ENCODE measurements at places on chromosomes 4 and X.

DNA sequence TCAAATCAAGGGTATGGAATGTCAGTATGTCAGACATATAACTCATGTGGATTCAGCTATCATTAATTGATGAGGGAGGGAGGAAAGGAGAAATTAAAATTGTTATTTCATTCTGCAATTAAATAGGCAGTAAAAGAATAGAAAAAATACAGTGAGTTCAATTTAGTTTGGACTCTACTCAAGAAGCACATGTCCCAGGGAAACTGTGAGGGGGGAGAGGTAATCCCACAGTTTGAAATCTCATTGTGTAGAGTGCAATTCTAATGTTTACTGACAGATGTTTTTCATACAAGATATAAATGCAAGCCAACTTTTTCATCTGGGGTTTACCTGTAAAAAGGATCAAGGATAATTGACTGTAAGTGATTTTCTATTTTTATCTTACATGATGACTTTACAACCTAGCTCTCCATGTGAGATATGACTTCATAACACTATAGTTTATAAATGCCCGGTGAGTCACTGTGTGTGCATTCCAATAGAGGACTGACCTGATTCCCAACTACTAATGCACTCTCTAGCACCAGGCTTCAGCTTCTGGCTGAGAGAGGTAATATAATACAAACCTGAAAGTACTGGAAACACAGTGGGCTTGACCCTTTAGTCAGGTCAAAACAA, 35.2 kb upstream of the SCD5 start:
- peaks cover 33% of the 10 kb centered on the region for H3K36me3 ChIP-seq
- H3K27ac ChIP-seq = peak overlapping the region; percentile 14
- no peak overlapping the region for H3K4me3 ChIP-seq
- no peaks in the 10 kb centered on the region for H3K27me3 ChIP-seq
- no peak for DNase-seq

DNA sequence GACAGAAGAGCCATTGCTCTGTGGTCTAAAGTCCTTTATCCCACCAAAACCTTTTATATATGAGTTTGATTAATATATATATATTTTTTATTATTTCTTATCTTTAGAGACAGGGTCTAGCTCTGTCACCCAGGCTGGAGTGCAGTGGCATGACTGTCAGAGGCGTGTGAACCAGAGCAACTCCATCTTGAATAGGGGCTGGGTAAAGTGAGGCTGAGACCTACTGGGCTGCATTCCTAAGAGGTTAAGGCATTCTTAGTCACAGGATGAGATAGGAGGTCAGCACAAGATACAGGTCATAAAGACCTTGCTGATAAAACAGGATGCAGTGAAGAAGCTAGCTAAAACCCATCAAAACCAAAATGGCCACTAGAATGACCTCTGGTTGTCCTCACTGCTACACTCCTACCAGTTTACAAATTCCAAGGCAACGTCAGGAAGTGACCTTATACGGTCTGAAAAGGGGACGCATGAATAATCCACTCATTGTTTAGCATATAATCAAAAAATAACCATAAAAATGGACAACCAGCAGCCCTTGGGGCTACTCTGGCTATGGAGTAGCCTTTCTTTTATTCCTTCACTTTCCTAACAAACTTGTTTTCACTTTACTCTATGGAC, 10.5 kb downstream of the TBCK start:
- H3K27ac ChIP-seq = no peak overlapping the region
- peaks cover 30% of the 10 kb centered on the region for H3K36me3 ChIP-seq
- no peak for DNase-seq
- H3K4me1 ChIP-seq = peaks cover 7% of the 10 kb centered on the region
- H3K4me3 ChIP-seq = no peak overlapping the region
- H3K27me3 ChIP-seq = no peaks in the 10 kb centered on the region

DNA sequence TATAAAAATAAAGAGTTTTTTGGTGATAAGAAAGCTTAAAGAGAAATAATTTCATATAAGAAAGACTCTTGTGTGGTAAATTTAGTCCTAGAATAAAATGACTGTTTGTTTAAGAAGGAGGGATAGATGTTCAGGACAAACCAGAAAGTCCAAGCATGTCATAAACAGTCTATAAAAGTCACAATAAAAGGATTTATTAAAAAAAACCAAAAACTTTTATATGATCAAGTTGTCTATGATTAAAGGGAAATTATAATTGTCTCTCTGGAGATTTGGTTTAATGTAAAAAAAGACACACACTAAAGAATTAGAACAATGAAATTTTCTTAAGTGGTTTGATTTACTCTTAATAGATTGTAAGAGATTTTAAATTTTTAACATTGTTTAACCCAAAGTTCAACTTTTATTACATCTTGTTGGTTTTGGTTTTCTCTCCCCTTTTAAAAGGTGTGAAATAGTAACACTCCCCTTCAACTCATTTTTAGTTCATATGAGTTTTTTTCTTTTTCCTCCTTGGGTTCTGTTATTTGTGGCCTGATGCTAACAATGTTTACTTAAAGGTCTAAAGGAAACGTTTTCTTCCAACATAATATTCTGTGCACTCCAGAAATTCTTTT, 89.7 kb downstream of the PDHA2 start:
- no peaks in the 10 kb centered on the region for H3K27me3 ChIP-seq
- H3K4me1 ChIP-seq = no peaks in the 10 kb centered on the region
- DNase-seq = no peak
- no peak overlapping the region for H3K4me3 ChIP-seq
- no peak overlapping the region for H3K27ac ChIP-seq

GRCh38 chr4:68995292-68995691, 43.7 kb upstream of the UGT2A3 start:
- no peaks in the 10 kb centered on the region for H3K4me1 ChIP-seq
- H3K27ac ChIP-seq = no peak overlapping the region
- no peaks in the 10 kb centered on the region for H3K36me3 ChIP-seq
- DNase-seq = no peak
- no peak overlapping the region for H3K4me3 ChIP-seq

DNA sequence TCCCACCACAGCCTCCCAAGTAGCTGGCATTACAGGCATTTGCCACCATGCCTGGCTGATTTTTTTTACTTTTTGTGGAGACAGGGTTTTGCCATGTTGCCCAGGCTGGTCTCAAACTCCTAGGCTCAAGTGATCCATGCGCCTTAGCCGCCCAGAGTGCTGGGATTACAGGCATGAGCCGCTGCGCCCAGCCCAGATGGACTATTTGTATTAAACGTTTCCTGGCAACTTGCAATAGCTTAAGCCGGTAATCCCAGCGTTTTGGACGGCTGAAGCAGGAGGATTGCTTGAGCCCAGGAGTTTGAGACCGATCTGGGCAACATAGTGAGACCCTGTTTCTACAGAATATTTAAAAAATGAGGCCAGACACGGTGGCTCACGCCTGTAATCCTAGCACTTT, 18.4 kb downstream of the UBE2K start:
- peaks cover 44% of the 10 kb centered on the region for H3K4me1 ChIP-seq
- no peaks in the 10 kb centered on the region for H3K27me3 ChIP-seq
- DNase-seq = no peak
- H3K36me3 ChIP-seq = peaks cover 31% of the 10 kb centered on the region

- no peak overlapping the region for H3K4me3 ChIP-seq
- peaks cover 6% of the 10 kb centered on the region for H3K27me3 ChIP-seq
- no peaks in the 10 kb centered on the region for H3K36me3 ChIP-seq
Observed at GRCh38 chr4:6724421-6725111, 8.6 kb downstream of the BLOC1S4 start.

GRCh38 chr4:111639120-111639690, 506.0 kb upstream of the FAM241A start:
- no peak for DNase-seq
- H3K27ac ChIP-seq = no peak overlapping the region
- H3K27me3 ChIP-seq = peaks cover 5% of the 10 kb centered on the region

DNA sequence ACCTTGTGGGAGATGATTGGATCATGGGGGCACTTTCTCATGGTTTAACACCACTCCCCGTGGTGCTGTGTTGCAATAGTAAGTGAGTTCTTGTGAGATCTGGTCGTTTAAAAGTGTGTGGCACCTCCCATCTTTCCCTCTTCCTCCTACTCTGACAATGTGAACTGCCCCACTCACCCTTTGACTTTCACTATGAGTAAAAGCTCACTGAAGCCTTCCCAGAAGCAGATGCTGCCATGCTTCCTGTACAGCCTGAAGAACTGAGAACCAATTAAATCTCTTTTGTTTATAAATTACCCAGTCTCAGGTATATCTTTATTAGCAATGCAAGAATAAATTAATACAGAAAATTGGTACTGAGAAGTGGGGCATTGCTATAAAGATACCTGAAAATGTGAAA, 509.6 kb upstream of the CT83 start:
- peak overlapping the region; percentile 0 for H3K27ac ChIP-seq
- DNase-seq = no peak
- no peaks in the 10 kb centered on the region for H3K4me1 ChIP-seq
- no peaks in the 10 kb centered on the region for H3K36me3 ChIP-seq
- H3K4me3 ChIP-seq = no peak overlapping the region

DNA sequence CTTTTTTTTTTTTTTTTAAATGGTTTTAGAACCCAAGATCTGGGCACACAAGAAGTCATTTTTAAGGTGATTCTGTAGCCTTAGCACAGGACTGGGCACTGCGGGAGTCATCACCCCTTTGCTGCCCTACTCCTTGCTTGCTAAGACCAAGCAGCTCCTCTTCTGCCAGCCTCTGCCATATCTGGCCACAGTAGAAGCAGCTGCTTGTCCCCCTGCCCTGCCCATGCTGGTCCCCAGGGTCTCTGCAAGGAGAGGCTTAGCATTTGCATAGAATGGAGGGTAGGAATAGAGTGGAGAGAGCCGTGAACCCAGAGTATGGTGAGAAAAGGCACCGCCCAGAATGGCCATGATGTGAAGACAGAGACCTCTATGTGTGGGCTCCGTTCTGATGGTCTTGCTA, 109.3 kb downstream of the ADRA2C start:
- no peak overlapping the region for H3K4me3 ChIP-seq
- peaks cover 21% of the 10 kb centered on the region for H3K4me1 ChIP-seq
- DNase-seq = no peak
- H3K27me3 ChIP-seq = peaks cover 77% of the 10 kb centered on the region
- H3K27ac ChIP-seq = no peak overlapping the region

- no peak overlapping the region for H3K4me3 ChIP-seq
- H3K36me3 ChIP-seq = no peaks in the 10 kb centered on the region
- DNase-seq = no peak
- no peaks in the 10 kb centered on the region for H3K27me3 ChIP-seq
Observed at GRCh38 chr4:134327274-134328122, 125.9 kb upstream of the PABPC4L start.

DNA sequence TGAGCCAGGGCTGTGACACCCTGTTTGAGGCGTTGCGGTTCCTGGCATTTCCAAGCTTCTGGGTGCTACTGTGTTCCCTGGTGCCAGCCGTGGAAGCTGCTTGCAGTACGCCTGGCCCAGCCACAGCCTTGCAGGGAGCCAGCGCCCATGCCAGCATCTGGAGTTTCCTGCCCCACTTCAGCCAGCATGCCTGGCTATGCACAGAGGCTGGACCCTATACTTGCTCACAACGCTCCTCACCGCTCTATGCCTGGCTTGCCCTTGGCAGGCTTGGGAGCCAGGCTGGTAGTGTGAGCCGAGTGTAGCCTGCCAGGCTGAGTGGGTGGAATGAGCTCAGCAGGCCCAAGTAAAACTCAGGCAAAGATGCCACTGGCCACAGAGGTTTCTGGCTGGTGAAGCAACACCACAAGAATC, 22.4 kb downstream of the PRRG1 start:
- H3K4me3 ChIP-seq = no peak overlapping the region
- no peaks in the 10 kb centered on the region for H3K4me1 ChIP-seq
- H3K27ac ChIP-seq = no peak overlapping the region
- no peaks in the 10 kb centered on the region for H3K27me3 ChIP-seq
- no peaks in the 10 kb centered on the region for H3K36me3 ChIP-seq
- no peak for DNase-seq

GRCh38 chrX:47796433-47796906, 40.2 kb upstream of the ZNF81 start:
- H3K4me1 ChIP-seq = no peaks in the 10 kb centered on the region
- no peak for DNase-seq
- H3K27me3 ChIP-seq = peaks cover 7% of the 10 kb centered on the region

GRCh38 chrX:124010157-124010556, 48.7 kb downstream of the STAG2 start:
- H3K27me3 ChIP-seq = no peaks in the 10 kb centered on the region
- H3K4me3 ChIP-seq = no peak overlapping the region
- no peak overlapping the region for H3K27ac ChIP-seq
- peaks cover 17% of the 10 kb centered on the region for H3K4me1 ChIP-seq
- no peak for DNase-seq

DNA sequence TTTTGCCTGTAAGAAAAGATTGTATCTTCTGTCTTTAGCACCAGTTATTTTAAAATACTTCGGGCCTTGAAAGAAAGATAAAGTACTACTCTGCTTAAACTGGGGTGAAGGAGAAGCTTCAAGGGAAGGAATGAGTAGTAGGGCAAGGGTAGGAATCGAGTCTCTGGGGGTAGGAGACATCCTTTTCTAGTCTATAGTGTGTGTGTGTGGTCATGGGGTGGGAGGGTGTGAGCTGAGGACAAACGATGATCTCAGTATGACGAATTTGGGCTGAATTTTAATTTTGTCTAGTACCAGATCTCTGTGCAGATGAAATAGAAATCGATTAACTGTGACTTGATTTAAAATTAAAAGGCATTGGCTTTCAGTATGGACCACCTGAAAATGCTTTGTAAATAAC, 3.3 kb upstream of the MYOZ2 start:
- no peaks in the 10 kb centered on the region for H3K4me1 ChIP-seq
- H3K27me3 ChIP-seq = no peaks in the 10 kb centered on the region
- H3K4me3 ChIP-seq = no peak overlapping the region
- no peak overlapping the region for H3K27ac ChIP-seq
- H3K36me3 ChIP-seq = no peaks in the 10 kb centered on the region
- no peak for DNase-seq

DNA sequence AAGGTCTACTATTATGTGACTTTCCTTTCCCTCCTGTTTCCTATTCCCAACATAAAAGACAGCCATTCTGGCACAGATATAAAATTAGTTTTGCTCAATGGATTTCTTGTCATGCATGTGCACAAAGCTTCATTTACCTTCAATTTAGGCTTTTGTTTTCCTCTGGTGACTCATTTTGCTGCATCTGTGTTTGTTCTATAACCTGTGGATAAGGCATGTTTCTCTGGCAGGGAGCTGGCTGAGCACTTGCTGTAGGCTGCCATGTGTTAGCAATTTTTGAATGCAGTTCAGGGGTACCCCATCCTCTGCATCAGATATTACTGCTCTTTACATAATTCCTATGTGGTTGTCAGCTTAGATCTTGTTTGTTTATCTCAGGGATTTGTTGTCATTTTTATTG, 202.8 kb upstream of the GRID2 start:
- no peak overlapping the region for H3K27ac ChIP-seq
- no peak overlapping the region for H3K4me3 ChIP-seq
- no peak for DNase-seq
